ENCODE measurements at places on chromosomes 7 and 10. TPM values are rescaled to one million over a fixed set of nuclear protein-coding genes. Genes with fewer than 3 reads are reported as not detected.

DNA sequence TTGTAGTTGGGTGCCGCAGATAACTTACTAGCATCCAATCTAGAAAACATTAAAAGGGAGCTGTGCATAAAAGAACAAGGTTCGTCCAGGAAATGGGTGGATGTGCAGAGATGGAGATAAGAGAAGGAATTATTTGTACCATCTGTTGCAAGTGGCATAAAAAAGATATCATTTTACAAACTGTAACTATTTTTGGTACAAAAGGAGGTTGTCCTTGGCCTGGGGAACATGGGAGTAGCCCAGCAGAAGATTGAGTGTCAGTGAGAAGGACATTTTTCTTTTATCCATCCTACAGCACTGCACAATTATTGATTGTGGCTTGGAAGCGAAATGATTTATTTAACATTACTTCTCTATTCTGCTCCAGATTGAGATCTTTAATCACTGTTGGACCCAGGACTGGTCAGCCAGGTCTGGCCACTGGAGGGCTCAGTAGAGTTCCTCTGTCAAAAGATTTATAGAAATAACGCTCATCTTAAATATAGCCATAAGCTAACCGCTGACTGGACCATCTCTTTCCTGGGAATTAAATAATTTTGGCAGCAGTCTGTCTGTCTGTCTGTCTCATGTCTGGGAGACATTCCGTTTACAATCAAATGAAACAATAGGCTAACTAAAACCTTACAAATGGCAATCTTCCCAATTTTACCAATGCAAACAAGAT lies 254.1 kb downstream of the KIAA1217 start:
- no peak for DNase-seq

GRCh38 chr7:130995252-130996081 lies 261.5 kb upstream of the KLF14 start:
- no peak for DNase-seq

The CADPS2 gene
- total RNA-seq: not detected

The MICALL2 gene
- 3.5 TPM for total RNA-seq

The AGAP5 gene
- total RNA-seq: 13.2 TPM

Measured in naive thymus-derived CD8-positive, alpha-beta T cell (primary cell).